Activated CD4-positive, alpha-beta T cell treated with anti-CD3 and anti-CD28 coated beads, Interleukin-2, Interleukin-6, amounts not matched to agents 100 ng/mL and 50 ng/mL, durations not matched to agents 16 hours and 8 hours (primary cell): ENCODE measurements at places on chromosomes 2 and 18.

GRCh38 chr18:58307441-58307840, 263.4 kb downstream of the NEDD4L start:
- no peak for DNase-seq

- DNase-seq: no peak
These were observed 3.8 kb downstream of the MZT2B start for GRCh38 chr2:130185896-130186295.

DNA sequence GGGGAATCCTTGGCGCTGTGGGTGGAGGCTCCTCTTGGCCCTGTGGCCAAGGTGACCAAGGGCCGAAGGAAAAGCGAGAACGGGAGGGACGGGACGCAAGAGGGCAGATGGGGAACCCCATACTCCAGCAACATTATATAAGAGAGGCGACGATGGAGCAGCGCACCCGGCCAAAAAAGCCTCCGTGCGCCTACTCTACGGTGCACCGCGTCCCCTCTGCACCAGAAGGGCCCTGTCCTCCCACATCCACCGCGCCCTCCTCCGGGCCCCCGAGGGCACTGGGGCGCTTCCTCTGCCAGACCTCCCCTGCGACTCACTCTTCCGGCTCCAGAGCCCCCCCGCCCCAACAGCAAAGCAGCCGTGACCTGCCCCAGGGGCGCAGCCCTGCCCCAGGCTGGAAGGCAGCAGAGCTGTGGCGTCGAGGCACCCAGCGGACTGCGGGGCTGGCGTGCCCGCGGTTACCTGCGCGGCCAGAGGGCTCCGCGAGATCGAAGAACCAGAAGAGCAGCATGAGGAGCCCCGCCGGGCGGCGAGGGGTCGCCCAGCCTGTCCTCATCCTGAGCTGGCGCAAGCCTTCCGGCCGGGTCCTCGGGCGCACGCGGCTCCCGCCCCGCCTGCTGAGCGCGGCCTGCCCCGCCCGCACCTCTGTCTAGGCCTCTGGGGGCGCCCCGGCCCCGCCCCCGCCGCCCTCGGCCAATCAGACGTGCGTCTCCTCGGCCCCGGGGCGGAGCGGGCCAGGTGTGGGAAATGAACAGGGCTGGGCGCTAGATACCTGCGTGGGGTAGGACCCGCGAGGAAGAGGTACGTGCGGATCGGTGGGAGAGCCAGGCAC, 106.3 kb upstream of the CD302 start:
- peak; percentile 86 for DNase-seq

GRCh38 chr18:27178424-27178823, 6.7 kb downstream of the CHST9 start:
- DNase-seq: no peak

DNA sequence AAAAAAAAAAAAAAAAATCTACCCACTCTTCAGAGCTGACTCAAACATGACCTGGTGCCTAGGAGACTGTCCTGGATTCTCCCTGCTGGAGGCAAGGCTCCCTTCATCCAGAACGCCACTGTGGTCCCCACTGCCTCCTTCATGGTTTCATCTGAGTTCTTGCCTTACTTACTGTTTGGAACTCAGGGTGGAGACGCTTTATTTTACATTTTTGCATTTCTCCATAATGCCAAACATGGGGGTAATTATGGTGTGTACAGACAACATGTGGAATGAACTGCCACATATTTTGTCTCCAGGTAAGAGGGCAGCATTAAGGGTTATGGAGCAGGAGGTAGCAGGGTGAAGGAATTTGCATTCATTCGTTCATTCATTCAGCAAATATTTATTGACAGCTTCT, 154.0 kb upstream of the MSH6 start:
- DNase-seq: no peak

DNA sequence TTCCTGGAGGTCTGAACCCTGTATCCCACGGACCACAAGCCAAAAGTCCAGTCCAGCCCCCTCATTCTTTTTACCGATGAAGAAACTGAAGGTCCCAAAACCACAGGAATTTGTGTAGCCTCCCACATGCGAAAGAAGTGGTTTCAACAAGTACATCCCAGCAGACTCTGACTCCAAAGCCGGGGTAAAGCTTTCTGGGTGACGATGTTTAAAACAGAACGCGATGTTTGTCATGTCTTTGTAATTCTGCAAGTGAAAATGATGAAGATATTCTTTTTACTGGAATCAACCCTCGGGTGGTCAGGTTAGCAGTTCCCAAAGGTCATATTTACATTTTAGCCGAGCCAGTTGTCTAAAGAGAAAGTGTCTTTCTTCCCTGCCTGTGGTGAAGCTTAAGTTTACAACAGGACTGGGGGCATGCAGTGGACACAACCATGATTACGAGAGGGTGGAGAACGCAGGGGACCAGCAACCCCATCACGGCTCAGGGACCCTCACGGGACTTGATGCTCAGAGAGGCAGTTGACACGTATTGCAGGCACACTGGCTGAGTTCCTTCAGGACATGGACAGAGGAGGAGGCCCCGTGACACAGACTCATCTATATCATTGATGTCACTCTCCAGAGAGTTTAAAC, 17.8 kb upstream of the TMEM131 start:
- peak; percentile 36 for DNase-seq
